ENCODE measurements at places on chromosomes 12 and 14.
A peak's percentile ranks its signal among the peaks of the same experiment; 100 is the strongest.

DNA sequence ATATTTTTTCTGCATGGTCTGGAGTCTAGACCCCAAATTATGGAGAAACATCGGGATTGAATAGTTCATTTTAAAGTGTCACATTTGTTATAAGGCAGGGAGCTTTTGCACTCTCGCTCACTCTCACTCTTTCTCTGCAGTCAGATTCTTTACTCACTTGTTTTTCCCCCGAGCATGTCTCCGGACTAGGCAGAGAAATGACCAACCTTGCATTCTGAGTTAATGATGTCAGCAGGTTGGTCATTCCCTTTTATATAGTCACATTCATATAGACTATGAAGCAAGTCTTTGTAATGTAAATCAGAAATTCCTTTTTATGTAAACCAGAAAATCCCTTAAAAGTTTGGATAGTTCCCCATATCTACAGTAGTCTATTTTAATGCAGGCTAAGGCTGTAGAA is 4.1 kb downstream of the C12orf75 start:
- DNase-seq: no peak

- DNase-seq: no peak
Observed at GRCh38 chr14:47040550-47040949, 389.0 kb upstream of the RPL10L start.

DNA sequence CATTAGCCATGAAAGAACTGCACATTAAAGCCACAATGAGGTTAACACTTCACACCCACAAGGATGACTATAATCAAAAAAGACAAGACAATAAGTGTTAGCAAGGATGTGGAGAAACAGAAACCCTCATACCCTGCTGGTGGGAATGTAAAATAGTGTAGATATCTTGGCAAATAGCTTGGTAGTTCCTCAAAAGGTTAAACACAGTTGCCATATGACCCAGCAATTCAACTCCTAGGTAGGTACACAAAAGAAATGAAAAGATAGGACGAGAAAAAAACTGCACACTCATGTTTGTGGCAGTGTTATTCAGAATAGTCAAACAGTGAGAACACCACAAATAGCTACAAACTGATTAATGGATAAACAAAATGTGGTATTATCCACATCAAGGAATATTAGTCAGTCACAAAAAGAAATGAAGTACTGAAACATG is 93.5 kb downstream of the ATXN2 start:
- no peak for DNase-seq

DNA sequence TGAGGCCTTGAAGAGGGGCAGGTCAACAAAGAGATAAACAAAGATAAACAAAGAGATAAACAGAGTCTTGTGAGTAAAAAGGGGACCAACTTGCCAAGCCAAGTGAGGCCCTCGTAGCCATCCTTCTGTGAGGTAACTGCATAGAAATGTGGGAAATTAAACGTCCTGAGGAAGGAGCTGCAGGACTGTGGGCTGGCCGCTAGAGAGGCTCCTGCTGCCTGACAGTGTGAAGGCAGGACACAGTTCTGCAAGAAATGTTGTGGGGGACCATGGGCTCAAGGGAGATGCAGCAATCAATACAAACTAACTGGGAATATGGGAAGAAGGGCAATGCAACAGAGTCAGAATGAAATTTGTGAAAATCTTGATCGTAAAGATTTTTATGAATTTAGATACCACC is 91.9 kb downstream of the SLC8A3 start:
- DNase-seq: peak; percentile 4

- no peak for DNase-seq
Observed at GRCh38 chr14:33781236-33781635, 169.6 kb downstream of the EGLN3 start.

GRCh38 chr12:20368651-20369304 is 441 bp downstream of the PDE3A start:
- DNase-seq: no peak

- no peak for DNase-seq
Observed at GRCh38 chr14:69753860-69754259, 13.1 kb upstream of the SRSF5 start.

GRCh38 chr14:58954052-58954451 is 234.4 kb upstream of the DAAM1 start:
- DNase-seq: no peak

DNA sequence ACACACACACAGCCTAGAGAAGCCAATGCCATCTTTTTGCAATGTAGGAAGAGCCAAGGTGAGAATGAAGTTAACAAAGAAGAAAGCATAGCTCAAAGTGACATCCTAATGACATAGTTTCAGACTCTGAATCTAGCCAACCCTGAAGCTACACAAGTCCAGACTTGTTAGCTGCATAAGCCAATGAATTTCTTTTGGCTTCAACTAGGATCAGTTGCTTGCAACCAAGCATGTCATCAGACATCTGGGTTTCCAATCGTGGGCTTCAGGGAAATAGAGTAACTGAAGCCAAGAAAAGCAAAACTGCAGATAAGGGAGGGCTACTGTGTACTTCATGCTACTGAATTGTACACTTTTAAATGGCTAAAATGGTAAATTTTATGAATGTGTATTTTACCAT is 4.4 kb upstream of the GPHN start:
- DNase-seq: no peak

DNA sequence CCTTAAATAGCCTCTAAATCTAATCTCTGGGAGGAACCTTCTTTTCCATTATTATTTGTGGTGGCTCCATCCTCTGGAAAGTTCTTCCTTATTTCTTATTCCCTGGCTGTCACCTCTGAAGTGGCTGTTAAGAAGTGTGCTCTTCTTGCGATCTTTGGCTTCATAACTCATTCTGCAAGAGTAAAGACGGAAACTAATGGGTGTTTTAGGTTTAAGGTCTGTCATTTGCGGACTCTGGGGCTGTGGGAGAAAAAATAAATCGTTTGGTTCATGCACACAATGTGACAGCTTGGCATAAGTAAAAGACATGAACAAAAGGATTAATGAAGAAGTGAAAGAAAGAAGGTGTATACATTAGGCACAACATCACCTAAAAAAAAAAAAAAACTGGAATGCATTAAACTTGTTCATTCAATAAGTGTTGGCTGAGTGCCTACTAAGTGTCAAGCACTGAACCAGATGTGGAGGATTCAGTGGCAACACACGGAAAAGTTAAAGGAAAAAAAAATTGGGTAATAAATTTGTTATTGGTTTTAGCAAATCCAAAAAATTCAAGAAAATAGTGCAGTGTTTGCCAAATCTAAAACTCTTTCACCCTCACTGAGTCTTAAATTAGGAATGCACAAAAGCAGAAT is 99.5 kb downstream of the ERGIC2 start:
- no peak for DNase-seq

DNA sequence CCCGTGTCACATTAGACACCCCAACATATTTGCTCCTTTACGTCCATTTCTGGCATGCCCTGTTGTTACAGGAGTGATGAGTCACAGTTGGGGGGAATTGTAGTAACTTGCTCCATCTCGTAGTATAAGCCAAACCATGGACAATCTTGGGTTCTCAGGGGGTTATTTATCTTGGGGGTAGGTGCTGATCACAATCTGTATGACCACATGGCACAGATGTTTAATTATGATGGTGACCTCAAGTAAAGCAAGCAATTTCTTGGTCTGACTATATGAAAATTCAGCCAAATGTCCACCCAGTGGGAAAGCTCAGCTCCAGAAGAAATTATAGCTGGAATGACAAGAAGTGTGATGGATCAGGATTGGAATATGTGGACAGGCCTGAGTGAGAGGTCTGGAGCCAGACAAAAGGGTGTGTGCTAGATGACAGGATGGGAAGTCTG is 32.1 kb upstream of the STON2 start:
- no peak for DNase-seq

- no peak for DNase-seq
Observed at GRCh38 chr12:109729371-109729781, 15.8 kb downstream of the FAM222A start.

- DNase-seq: no peak
Observed at GRCh38 chr12:189622-189962, 24.4 kb downstream of the SLC6A12 start.

- no peak for DNase-seq
Observed at GRCh38 chr12:42759622-42760273, 170.2 kb upstream of the PRICKLE1 start.

GRCh38 chr14:51000566-51000965 is 56.3 kb upstream of the PYGL start:
- DNase-seq: no peak

DNA sequence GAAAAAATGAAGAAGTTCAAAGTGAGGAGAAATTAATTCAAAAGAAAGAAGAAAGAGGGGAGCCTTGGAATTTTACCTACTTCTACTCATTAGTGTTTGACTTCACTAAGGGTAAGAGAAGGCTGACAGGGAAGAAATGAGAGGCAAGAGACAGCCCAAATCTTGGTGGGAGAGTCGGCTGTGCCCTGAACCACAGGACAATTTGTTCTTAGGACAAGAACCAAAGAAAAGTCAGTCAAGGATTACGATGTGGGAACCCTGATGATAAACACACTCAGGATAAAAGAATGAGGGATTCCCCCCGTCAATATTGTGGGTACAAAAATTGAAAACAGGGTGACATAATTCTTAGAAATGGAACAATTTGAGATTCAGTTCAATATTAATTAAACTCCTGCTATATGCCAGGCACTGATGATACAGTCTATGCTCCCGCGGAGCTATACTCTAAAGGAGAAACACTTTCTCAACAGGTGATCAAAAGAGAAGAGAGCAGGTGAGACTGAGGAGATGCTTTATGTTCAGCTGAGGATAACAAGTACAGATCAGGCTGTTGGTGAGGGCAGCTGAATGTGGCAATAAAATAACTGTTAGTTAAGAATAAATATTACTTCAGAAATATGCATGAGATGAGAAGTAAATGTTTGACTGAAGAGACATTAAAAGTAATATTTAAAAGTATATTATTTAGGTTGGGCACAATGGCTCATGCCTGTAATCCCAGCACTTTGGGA is 175.4 kb downstream of the SLC25A21 start:
- DNase-seq: no peak

DNA sequence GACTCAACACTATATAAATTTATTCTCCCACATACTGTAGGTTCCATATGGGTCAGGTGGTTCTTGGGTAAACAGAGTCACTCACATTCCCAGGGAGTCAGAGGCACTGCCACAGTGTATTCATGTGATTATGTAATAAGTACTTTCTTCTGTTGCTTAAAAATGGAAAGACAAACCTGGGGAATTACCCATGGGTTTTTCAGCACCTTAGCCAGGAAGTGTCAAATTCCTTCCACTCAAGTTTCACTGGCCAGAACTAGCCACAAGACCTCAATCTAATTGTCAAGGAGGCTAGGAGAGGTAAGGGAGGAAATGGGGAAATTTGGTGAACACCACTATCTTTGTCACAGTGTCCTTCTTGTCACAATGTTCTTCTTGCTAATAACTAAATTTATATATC is 333.2 kb upstream of the MDGA2 start:
- DNase-seq: no peak

- DNase-seq: no peak
Observed at GRCh38 chr12:3962631-3963483, 89.7 kb upstream of the PARP11 start.

DNA sequence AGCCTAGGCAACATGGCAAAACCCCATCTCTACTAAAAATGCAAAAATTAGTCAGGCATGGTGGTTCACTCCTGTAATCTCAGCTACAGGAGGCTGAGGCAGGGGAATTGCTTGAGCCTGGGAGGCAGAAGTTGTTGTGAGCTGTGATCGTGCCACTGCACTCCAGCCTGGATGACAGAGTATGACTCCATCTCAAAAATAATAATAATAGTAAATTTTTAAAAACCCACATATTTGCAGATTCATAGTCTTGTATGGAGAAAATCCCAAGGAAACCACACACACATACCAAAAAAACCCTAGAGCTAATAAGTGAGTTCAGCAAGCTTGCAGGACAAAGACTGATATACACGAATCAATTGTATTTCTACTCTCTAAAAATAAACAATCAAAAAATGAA is 19.0 kb upstream of the MTHFD1 start:
- DNase-seq: no peak

GRCh38 chr12:71958993-71959578 is 20.4 kb downstream of the TPH2 start:
- DNase-seq: no peak

- DNase-seq: peak; percentile 63
Observed at GRCh38 chr12:106136263-106136662, 2.5 kb downstream of the NUAK1 start.

- DNase-seq: no peak
Observed at GRCh38 chr12:10705655-10706054, 17.5 kb downstream of the YBX3 start.

DNA sequence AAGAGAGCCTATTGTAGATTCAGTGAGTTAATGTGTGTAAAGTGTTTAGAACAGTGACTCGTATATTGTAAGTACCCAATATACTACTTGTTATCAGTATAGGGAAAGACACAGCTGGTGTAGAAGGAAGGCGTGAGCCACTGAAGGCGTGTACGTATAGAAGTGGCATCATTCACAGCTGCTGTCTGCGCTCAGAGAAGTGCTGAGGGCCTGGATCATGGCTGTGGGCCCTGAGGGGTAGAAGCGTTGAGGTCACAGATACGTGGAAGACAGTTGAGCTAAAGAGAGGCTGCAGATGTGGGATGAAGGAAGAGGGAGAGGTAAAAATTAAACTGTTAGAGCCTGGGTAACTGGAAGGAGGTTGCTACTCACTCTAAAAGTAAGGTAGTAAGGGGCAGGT is 5.9 kb downstream of the C12orf75 start:
- no peak for DNase-seq

GRCh38 chr12:104652358-104652757 is 195.6 kb downstream of the CHST11 start:
- DNase-seq: no peak

DNA sequence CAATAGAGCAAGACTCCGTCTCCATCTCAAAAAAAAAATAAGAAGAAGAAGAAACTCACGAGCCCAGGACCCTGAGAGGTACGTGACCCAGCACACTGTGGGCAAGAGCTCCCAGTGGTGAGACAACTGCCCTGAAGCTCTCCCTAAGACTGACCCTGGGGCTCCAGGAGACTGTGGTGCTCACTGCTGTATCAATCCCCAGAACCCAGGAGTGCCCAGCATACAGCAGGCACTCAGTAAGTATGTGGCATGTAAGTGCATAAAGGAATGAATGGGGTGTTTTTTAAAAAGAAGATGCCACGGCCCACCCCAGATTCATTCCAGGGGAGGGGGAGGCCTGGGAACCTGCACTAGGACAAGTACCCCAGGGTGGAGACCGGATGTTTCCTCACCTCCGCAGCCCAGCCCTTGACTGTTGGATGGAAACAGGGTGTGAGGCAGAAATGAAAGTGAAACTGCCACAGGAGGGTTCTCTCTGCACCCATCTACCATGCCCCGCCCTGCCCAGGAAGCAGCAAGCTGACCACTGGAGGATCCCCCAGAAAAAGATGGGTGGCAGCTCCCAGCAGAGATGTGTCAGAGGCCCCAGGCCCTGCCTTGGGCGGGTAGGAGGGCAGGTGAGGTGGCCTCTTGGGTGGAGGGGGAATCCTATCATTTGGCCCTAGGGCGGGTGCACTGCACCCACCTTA is 12.2 kb downstream of the ITPK1 start:
- DNase-seq: no peak
